Spinal cord (tissue), 10 donors: ENCODE measurements at places on chromosomes 5 and 9. TPM values are rescaled to one million over a fixed set of nuclear protein-coding genes. Genes with fewer than 3 reads are reported as not detected.

Gene TMEM245
- 82.8 TPM for total RNA-seq

- DNase-seq = no peak
Measured at GRCh38 chr5:159463590-159464321, 133.5 kb upstream of the IL12B start.

DNA sequence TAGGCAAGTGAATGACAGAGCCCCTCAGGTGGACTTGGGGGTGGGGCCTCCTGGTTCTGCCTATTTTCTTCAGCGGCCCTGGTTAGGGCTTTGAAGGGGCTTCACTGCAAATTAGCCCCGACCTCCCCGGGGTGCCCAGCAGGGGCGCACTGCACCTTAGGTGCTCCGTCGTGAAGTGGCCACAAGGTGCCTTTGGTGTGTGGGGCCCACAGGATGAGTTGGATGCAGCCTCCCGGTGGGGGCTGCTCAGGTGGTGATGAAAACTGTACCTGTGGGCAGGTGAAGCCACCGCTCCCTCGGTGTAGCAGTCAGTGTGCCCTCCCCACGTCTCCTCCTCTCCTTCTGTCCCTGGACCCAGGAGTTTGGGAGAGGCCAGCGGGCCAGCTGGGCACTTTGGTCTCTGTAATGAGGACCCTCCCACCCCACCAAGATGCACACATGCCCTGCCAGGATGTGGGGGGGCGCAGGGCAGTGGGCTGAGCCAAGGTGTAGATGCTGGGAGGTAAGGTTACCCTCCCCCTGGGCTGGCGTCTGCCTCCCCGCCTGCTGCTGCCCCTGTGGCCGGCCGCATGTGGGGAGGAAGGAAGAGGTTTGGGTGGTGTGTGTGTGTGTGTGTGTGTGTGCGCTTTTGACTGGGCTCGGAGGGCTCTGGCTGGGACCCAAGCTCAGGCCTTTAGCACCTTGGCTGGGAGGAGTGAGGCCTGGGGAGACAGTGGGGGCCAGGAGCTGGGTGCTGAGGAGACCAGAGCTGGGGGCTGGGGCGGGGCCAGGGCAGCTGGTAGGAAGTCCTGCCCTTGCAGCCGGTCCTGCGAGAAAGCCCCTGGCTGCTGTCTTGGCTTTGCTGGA, 55.6 kb downstream of the RXRA start:
- no peak for DNase-seq

GRCh38 chr5:177427211-177427822, 841 bp downstream of the GRK6 start:
- DNase-seq = no peak

- no peak for DNase-seq
Measured at GRCh38 chr5:127228540-127229184, 61.9 kb upstream of the MEGF10 start.
